ENCODE measurements at places on chromosomes 1 and 21.

DNA sequence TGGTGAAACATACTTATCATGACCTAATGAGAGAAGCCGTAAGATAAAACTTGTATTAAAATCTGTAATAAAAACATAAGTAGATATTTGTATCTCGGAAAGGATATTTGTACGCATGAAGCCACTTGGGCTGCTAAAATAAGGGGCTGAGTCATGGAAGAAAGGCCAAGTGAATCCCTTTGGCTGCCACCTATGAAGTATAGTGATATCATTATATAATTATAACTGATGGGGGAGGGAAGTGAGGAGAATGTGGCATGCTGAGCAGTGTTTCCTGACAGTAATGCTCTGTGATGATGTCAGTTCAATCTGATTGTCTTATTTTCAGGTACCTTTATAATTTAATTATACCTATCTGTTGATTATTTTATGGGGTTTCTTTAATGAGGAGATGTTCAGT is 13.6 kb downstream of the RWDD3 start:
- DNase-seq = no peak

DNA sequence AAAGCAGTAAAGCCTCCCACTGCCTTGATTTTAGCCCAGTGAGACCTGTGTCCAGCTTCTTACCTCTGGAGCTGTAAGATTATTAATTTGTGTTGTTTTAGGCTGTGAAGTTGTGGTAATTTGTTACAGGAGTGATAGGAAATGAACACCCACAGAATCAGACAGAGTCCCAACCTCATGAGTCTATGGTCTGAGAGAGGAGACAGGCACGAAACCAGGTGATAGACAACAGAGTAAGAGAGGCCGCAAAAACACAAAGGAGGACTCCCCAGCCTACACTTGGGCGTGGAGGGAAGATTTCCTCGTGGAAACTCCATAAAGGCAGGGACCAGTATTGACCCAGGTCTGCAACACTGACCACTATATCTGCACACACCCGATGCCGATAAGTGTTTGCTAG is 234.6 kb upstream of the JUN start:
- DNase-seq = no peak

GRCh38 chr1:150976879-150977694 is 2.5 kb upstream of the CERS2 start:
- DNase-seq = peak; percentile 21

- DNase-seq = no peak
Measured at GRCh38 chr1:69230208-69230607, 337.5 kb upstream of the LRRC7 start.

DNA sequence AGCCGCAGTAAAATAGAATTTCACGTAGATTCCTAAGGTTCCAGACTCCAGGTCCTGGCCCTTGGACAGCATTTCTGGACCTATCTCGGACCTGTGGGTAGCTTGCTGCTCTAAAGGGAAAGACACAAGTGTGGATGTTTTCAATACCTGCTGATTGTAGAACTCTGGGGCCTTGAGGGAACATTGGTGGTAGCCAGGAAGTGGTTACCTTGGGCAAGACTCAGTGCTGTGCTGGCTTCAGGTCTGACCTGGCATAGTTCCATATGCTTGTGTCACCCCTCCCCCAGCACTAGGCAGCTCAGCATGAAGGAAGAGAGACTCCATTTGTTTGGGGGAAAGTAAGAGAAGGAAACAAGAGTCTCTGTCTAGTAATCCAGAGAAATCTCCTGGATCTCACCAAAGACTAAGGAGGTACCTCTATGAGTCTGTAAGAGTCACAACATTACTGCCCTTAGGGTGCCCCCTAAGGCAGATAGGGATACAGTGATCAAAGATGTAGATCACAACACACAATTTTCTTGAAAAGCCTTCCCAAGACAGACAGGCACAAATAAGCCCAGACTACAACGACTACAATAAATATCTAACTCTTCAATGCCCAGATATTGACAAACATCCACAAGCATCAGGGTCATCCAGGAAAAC is 398.8 kb downstream of the TGFB2 start:
- DNase-seq = no peak

DNA sequence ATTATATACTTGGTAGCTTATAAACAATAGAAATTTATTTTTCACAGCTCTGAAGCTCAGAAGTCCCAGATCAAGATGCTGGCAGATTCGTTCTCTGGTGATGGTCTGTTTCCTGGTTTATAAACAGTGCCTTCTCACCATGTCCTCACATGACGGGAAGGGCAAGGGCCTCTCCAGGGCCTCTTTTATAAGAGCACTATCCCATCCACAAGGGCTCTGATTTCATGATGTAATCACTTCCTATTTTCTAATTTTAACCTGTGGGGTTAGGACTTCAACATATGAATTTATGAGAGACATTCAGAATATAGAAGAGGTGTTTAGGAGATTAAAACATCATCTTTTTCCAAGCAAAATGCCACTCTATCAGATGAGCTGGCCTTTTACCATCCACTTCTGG is 32.1 kb upstream of the PLPPR4 start:
- DNase-seq = no peak

GRCh38 chr1:234478152-234478480 is 863 bp downstream of the TARBP1 start:
- DNase-seq = peak; percentile 70

DNA sequence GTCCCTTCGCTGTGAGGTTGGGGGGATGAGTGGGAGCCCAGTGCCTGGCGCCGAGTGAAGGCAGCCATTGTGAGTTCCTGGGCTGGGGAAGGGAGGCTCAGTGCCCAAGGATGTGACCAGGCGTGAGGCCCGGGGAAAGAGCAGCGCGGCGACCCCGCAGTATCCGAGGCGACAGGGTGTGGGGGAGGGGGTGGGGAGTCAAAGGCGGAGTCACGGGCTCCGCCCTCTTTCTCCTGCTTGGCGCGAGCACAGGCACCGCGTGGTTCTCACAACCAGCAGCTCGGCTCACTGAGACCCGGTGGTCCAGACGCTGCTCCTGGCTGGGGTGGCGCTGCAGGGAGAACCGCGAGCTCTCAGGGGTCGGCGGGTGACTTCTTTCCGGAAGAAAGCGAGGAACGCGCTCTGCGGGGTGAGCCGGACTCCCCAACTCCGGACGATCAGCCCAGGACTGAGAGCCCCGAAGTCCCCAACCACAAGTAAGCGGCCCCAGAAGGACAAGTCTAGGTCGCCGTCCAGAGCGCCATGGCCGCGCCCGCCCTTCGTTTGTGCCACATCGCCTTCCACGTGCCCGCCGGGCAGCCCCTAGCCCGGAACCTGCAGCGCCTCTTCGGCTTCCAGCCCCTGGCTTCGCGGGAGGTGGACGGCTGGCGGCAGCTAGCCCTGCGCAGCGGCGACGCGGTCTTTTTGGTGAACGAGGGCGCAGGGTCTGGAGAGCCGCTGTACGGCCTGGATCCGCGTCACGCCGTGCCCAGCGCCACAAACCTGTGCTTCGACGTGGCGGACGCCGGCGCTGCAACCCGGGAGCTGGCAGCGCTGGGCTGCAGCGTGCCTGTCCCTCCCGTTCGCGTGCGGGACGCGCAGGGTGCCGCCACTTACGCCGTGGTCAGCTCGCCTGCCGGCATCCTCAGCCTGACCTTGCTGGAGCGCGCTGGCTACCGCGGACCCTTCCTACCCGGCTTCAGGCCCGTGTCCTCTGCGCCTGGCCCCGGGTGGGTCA is at the start of gene HPDL:
HPDL (plus strand) TSS at position 269 of the 997 bp plus-strand sequence; CDS start at position 523, 254 bp downstream.
- DNase-seq = peak; percentile 59

- no peak for DNase-seq
Measured at GRCh38 chr1:161839591-161839990, 73.5 kb downstream of the ATF6 start.

DNA sequence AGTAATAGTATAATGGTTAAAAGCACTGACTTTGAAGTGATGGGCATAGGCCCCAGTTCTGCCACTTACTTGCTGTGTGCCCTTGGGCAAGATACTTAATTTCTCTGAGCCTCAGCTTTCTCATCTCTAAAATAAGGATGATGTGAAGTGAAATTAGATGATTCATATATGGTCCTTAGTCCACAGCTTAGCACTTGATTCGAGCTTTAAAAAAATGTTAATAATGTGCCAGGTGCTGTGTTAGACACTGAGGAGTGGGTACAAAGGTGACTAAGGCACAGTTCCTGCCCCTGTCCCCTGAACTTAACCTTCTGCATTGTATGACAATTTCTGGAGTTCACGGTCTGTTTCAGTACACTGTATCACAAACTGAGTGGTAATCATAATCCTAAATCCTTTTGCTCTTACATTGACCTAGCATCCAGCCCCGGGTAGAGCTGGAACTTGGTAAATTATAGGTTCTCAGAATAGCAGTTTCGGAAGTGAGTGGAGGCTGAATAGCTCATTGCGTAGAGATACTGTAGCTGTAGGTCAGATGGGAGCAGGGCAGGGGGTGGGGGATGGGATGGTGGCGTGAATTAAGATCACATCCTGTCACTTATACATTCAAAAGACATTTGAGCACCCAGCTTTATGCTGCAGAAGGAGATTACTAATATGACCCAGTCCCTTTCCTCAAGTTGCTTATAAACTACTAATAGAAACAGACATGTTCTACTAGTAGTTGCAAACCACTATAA is 1.5 kb downstream of the ZNF691 start:
- no peak for DNase-seq

DNA sequence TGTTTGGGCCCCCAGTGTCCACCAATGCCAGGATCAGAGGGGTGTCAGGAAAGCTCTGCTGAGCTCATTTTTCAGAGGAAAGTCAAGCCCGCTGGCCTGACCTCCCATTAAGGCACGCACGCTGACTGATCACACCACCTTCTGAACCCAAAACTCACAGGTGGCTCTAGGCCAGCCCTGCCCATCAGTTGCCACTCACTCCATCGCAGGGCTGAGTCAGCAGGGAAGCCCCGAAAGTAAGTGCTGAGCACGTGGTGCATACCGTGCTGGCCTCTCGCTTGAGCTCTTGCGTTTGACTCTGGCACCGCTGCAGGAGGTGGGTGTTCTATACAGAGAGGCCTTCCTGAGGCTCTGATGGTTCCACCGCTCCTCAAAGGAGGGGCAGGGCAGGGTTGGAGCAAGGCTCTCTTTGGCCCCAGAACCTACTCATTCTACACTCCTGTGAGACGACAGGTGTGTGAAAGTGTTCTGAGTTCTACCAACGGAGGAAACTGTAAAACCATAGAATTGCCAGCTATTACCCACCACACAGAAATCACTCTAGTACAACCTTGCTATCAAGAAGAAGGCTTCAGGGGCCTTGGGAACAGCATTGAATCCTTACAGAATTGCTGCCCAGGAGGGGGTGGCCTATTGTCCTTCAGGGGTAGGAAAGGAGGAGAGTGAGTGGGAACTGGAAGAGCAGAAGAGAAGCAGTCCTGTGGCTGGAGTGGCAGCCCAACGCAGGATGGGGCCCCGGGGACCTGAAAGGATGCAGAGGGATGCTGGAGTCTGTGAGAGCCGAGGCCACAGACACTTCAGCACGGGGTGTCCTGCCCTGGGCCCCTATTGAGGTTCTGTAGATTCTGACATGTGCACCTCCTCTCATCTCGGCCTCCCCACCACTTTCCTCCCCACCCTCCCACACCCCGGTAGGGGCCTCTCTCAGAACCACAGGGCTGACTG is 214.7 kb upstream of the EDN2 start:
- no peak for DNase-seq

- no peak for DNase-seq
Measured at GRCh38 chr1:54803761-54804470, 2.8 kb upstream of the TTC22 start.

GRCh38 chr21:36015045-36015444 is 45.3 kb downstream of the SETD4 start:
- DNase-seq = no peak

DNA sequence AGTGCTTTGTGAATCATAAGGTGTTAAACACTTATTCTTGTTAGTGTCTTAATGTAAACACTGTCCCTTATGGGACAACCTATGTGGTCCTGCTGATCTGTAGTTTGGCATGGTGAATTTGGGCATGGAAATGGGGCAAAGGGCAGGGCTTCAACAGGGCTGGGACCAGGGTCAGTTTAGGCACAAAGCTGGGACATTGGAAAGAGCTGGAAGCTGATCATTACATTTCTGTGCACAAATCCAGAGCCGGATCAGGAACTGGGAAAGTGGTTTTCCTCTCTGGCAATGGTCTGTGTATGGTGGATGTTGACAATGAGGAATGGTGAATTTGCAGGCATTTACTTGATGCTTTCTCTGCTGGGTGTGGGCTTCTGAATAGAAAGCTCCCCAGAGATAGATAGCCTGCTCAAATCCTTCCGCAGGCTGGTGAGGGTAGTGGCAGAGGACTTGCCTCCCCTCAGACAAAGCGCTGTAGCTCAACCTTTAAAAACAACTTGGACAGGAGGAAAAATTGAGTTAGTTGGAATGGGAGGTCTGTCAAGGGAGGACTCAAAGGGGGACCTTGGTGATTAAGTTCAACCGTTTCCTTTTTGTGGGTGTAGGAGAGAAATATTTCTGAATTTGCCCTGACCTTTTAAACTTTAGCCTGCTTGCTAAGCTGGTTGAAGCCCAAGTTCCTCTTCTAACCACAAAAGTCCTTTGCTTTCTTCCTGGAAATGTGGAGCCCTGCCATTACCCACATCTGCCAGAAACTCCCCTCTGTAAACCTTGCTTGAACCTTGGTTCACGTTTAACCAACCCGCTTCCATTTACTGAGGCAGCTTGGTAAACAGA is 35.3 kb downstream of the HLX start:
- no peak for DNase-seq

Measured in NCI-H774 (cell line).